ENCODE measurements at places on chromosomes 12 and 14. TPM values are rescaled to one million over a fixed set of nuclear protein-coding genes. Genes with fewer than 3 reads are reported as not detected.

Gene C3AR1
- 1.9 TPM for total RNA-seq

Gene DLK1
- not detected for total RNA-seq

Gene SDS
- total RNA-seq, result 0.11 TPM

Gene ASB2
- total RNA-seq, result not detected

Gene MGP
- 0.23 TPM for total RNA-seq

Gene KCNJ8
- 2.0 TPM for total RNA-seq

Gene SMIM41
- total RNA-seq, result not detected

- DNase-seq, result no peak
Observed at GRCh38 chr12:25784669-25785068, 173.8 kb upstream of the RASSF8 start.

DNA sequence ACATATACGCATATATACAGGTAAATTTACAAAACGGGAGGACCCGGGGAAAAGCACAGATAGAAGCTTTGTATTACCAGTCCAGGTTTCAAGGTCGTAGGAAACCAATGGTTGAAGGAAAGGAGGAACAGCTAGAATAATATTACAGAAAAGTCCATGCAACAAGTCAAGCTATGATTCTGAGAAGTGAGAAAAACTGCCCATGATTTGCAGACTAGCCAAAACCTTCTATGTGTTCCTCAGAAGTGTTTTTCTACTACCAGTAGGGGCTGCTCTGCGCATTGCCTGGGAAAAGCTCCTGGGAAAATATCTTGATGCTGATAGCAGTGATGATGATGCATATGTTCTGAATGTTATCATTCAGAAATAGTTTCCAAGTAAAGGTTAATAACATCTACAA, 2.2 kb downstream of the PDZRN4 start:
- no peak for DNase-seq

GRCh38 chr12:2998789-2999264, 39.6 kb downstream of the TEAD4 start:
- DNase-seq, result peak; percentile 80

- no peak for DNase-seq
Observed at GRCh38 chr14:72941286-72941985, 15.2 kb downstream of the DCAF4 start.

DNA sequence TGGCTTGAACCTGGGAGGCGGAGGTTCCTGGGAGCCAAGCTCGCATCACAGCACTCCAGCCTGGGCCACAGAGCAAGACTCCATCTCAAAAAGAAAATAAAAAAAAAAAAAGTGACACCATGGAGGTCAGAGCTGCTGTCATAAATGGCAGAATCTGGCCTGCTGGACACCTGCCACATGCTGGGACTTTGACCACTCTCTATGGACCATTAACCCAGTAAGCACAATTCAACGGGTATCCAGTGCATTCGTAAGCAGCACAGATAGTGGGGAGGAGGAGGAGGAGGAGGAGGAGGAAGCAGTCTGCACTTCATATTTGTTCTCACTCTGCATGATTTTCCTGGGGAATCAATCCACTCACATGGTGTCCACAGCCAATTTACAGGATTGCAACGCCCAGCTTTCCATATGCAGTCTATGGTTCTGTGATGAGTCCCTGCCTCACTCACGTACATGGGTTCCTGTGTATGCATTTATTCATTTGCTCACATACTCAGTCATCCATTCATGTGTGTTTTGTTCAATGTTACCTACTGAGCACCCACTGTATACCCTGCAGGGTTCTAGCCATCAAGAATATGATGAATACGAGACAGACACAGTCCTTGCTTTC, 326.8 kb downstream of the GLT1D1 start:
- DNase-seq, result no peak

DNA sequence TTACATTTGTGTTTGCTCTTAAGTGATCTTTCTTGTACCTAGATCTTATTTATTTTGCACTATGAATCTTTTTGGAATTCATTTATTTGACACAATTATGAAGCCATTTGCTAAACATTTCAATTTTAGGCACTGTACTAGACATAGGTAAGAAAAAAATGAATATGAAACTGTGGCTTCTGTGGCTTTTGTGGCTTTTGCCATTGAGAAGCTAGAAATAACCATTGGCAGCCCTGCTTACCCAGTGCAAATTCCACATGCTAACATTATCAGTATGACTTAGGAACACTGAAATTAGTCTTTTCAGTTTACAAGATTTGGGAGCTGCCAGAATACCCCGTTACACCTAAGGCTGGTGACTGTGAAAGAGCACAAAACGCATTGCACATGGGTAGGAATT, 60.1 kb downstream of the FSCB start:
- DNase-seq, result no peak

DNA sequence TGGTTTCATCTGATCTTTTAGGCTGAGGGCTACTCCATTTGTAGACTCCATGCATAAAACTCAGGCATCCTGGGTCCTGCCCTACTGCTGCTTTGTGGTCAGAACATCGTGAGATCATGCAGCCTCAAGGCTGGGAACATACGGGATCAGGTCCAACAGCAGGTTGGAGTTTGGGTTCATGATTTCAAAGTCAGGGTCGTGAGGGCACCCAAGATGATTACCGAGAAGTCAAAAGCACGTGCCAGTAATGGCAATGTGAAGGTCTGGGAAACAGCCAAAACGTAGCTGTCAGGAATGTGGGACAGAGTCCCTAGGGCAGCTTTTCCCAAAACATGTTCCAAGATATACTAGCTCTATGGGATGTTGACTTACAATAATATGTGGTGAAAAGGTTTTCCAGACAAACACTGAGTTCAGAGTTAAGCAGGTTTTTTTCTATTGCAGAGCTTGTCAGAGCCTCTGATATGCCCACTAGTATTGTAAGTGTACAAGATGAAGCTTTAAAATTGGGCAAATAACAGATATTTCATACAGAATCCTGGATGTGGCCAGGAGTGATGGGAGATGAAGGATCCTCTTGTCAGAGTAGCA, 130.3 kb upstream of the DNM1L start:
- no peak for DNase-seq

GRCh38 chr14:64053694-64054669, 201.2 kb downstream of the SYNE2 start:
- peak; percentile 62 for DNase-seq

- no peak for DNase-seq
Observed at GRCh38 chr14:69662636-69663299, 51.4 kb downstream of the SUSD6 start.

DNA sequence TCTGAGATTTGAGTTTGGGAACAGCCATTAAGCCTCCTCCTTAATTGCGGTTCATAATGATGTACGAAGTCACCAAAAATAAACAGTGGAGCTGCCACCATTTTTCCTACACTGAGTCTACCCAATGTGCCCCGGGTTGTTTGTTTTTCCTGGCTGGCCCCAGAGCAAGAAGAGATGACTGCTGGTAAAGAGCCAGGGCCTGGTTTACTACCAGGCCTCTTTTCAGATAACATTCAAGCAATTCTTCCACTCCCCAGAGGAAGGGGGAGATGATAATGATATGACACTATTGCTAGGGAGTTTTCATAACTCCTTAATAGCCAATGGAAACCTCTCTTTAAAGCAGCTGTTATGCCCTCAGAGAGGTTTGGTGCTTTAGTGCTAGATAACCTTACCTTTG, 42.3 kb downstream of the BRAP start:
- no peak for DNase-seq

DNA sequence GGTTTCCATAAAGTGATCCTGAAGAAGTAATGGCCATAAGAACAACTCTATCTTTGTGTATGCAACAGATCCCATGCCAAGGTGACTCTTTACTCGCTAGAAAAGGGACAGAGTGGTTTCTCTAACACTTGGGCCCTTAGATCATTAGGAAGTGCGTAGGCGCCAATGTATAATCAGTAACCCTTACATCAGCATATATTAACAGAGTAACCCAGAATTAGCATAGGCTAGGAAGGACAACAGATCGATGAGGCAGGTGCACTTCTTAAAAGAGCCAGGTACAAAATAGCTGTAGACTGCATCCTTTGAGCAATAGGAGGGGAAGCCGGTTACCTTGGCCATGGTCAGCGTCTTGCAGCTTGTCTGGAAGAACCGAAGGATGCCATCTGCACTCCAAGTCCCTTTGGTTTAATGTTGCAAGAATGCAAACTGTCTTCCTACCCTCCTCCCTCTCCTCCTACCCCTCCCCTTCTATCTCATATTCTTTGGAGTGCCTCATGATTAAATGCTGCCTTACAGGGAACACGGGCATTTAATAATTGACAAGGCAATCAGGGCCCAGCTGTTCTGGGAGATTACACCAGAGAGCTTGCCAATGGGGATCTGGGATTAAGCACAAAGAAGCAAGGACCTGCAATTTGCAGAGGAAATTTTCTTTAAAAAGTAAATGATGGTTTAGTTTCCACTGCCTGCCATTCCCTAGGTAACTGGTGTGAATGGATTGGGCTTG, 8.0 kb downstream of the GSG1 start:
- DNase-seq, result no peak

- no peak for DNase-seq
Observed at GRCh38 chr12:62720661-62721330, 214.2 kb downstream of the PPM1H start.

- DNase-seq, result no peak
Observed at GRCh38 chr14:101705733-101706508, 55.6 kb upstream of the PPP2R5C start.

- DNase-seq, result no peak
Observed at GRCh38 chr12:117671734-117672133, 297.1 kb downstream of the KSR2 start.

- peak; percentile 90 for DNase-seq
Observed at GRCh38 chr12:122449317-122449716, 26.8 kb upstream of the CLIP1 start.

- DNase-seq, result no peak
Observed at GRCh38 chr12:119809023-119809422, 68.1 kb downstream of the CIT start.

- DNase-seq, result no peak
Observed at GRCh38 chr14:104048758-104049507, 36.6 kb upstream of the ASPG start.

DNA sequence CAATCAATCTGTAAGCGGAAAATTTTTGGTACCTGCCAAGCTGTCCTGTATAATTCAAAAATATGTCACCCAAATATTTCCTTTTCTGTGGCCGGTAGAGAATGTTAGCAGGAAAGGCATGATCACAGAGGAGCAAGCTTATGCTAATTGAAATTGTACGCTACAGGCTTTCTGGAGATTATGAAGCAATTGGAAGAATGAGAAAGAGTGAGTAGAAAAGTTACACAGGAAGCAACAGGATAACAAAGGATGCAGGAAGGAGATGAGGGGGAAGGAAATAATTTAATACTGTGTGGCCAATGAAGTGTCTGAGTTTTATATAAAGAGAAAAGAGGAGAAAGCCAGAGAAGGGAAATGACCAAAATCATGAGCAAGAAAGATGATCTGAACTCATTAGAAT, 627.2 kb upstream of the STXBP6 start:
- no peak for DNase-seq

DNA sequence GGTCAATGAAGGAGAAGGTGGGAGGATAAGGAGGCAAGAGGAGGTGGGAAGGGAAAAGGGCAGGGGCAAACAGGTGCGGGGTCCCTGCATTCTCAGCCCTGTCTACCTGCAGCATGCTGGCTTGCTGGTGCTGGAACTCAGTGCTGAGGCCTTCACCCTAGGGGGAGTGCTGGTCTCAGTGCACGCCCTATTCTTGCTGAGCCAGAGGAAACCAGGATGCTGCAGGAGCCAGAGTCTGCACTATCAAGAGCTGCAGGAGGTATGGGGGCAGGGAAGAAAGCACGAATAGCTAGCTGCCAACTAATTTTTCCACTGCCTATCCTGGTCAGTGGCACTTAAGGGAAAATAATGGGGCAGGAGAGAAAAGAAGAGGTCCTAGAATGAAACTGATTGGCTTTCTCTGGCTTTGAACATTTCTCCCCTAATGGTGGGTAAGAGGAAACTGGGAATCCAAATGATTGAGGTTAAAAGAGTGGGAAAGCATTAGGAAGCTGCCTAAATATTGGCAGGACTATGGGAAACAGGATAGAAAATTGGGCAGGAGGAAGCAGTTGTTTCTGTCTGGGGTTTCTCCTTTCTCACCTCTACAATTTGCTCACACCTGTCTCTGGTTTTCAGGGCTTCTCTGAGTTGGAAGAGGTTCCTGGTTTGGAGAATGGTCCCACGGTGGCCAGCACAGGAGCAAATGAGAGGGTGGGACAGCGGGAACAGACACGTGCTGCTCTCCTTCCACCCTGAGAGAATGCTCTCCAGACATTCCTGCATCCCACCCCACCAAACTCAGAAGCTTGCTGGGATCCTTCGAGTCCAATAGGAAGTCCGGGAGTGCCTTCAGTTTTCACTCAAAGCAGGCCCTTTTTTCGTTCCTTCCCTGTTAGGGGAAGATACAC, 1.9 kb downstream of the TMEM253 start:
- no peak for DNase-seq

DNA sequence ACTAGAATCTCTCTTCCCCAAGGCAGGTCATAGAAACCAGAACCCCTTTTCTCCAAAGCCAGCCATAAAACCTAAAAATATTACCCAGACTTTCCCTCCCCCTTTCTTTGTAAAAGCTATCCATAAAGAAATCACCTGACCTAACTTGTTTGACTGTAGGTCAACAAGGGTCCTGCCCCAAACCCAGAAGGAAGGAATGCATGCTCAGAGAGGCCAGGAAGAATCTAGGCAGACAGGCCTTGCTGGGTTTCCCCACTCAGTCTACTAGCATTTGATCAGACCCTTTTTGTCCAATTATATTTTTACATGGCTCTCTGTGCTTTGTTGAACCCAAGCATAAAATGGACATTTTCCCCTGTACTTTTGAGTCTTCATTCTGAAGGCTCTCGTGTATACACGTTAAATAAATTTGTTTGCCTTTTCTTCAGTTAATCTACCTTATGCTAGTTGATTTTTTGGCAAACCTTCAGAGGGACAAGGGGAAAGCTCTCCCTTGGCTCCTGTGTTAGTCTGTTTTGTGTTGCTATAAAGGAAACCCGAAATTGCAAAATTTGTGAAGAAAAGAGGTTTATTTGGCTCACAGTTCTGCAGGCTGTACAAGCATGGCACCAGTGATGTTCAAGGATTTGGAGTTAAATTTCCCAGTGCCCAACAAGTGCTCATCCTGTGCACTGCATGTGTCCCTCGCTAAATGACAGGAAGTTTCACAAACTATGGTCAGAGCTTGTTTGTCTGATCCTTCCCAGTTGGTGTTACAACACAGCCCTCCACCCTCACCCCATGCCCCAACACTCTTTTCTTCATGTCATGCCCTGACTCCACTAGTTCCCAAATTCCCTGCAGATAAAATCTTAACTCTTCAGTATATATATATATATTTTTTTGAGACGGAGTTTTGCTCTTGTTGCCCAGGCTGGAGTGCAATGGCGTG, 14.2 kb upstream of the RASSF3 start:
- no peak for DNase-seq

DNA sequence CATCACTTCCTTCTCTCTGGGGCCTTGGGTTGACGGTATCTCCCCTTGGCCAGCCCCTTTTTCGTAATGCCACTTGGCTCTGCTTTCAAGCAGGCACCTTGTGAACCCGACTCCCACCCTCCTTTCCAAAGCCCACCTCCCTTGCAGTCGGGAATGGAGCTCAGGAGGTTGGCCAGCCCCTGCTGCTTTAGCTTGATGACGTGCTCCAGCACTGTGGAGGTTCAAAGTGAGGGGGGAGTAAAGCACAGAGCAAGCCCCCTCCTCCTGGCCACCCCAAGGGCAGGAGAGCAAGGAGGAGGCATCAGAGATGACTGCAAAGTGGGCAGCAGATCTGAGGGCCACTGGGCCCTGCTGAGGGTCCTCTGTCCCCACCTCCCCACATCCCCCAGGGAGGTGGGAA, 103.4 kb downstream of the ZFP36L1 start:
- no peak for DNase-seq
